ENCODE measurements at places on chromosomes 11 and 22.

- DNase-seq: no peak
These were observed 23.8 kb upstream of the SYN3 start for GRCh38 chr22:33081686-33082590.

GRCh38 chr11:65456418-65456817, 33.8 kb downstream of the NEAT1 start:
- DNase-seq: no peak

- DNase-seq: no peak
These were observed 300.5 kb downstream of the MIAT start for GRCh38 chr22:26957897-26958296.

GRCh38 chr11:118877487-118878162, 6.1 kb upstream of the CXCR5 start:
- no peak for DNase-seq

DNA sequence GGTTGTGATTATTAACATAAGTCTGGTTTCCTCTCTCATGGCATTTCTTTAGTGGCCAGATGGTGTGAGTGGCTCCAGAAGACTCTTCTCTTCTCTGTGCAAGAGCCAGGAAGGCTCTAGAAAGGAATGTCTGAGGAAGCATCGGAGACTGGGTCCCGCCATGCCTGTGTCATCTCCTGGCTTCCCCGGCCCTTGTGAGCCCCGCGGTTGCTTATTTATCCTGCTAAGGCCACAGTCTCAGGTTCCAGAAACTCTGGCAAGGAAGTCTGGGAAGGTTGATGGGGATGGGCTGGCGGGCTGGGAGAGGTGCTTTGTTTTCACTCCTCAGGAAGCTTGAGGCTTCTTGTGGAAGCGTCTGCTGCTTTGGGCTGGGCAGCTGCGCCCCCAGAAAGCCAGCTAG, 18.9 kb downstream of the BCR start:
- no peak for DNase-seq

- DNase-seq: no peak
These were observed 19.9 kb upstream of the CD81 start for GRCh38 chr11:2357246-2357645.

- DNase-seq: no peak
These were observed 1.9 kb upstream of the SSTR3 start for GRCh38 chr22:37213941-37214730.

DNA sequence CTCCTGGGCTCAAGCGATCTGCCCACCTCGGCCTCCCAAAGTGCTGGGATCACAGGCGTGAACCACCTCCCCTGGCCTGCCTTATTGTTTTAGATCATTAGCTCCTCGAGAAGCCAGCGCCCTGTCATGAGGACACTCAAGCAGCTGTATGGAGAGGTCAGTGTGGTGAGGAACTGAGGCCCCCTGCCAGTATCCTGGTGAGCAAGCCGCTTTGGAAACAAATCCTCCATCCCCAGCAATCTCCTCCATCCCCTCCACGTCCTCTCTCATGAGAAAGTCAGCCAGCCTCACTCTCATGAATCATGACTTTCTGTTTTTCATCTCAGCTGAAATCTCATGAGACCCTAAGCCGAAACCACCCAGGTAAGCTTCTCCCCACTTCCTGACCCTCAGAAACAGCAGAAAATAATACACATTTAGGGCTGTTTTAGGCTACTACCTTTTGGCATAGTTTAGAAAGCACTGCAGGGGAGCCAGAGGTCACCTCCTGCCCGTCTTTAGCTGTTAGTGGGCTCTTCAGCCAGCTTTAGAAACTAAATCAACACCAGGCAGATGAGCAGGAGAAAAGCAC, 56.0 kb downstream of the CTTN start:
- no peak for DNase-seq

DNA sequence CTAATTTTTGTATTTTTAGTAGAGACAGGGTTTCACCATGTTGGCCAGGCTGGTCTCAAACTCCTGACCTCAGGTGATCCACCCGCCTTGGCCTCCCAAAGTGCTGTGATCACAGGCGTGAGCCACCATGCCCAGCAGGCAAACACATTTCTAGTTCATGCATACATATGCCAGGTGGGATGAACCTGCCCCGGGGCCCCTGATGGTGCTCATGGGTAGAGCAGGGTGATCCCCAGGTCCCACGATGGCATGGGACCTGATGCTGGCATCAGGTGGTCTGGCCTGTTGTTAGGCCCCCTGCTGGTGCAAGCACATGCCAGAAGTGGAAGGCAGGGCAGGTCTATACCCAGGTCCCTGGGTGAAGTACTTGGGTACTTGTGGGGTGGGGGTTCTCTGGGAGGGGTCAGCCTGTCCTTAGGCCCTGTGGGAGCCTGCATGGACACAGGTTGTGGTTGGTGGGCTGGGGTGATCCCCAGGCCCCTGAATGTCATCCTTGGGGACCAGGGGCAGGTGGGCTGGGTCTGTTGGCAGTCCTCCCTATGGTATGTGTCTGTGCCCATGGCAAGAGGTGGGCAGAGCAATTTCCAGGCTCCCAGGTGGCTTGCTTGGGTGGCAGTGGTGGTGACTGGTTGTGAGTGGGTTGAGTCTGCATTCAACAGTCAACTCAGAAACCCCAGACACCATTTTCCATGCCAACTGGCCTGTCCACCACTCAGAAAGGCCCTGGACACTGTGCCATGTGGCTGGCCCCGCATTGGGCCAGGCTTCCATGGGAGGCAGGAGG, 9.6 kb upstream of the RGL4 start:
- no peak for DNase-seq

DNA sequence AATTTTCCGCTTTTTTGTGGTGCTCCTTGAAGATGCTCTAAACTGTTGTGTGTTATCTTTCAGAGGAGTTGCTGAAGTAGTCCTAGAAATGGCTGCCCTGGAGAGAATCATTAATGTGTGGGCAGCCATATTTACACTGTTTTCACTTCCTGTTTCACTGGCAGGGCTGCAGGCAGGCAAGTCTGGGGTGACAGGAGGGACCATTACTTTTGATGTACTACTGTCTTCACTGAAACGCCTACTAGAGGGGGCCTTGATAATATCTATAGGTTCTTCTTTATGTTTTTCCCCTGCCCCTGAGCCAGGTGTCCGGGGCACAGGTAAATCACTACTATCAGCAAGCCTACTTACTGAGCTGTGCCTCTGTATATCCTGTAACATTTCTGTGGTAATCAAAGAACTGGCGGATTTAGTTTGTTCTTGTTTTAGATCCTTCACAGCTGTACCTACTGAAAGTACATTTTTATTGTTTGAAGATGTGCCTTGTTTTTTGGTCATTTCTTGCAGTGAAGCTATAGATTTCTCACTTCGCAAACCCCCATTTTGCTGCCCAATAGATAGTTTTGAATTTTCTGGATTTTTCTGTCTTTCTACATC, 39.7 kb downstream of the ACAT1 start:
- no peak for DNase-seq

DNA sequence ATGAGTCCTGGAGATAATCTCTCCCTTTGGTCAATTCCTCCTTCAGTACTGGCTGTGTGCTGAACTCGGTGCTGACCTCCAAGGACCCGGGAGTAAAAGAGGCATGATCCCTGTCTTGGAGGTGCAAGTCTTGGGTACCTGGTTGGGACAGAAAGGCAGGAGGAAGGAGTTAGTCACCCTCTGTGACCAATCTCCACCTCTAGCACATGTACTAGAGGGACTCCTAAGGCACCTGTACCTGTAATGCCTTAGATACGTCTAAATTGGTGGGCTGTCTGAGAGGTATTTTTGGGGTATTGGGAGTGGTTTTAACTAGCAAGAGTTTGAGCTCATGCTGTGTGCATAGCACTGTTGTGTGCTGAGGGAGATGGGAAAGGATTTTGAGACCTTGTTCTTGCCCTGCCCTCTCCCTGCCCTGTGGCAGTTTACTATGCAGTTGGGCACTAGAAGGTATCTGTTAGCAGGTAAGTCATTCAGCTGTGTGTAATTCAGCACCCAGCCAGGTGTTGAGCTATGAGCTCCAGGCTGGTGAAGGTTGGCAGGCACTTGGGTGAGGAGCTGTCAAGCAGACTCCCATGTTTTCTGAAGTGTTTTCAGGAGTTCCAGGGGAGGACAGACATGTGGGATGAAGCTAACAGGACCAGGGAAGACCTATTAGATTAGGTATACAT, 2.5 kb downstream of the PANX1 start:
- DNase-seq: no peak

- DNase-seq: no peak
These were observed 82.0 kb downstream of the SIK3 start for GRCh38 chr11:117016246-117016645.

GRCh38 chr11:69962152-69962551, 116.0 kb upstream of the ANO1 start:
- DNase-seq: no peak

- DNase-seq: no peak
These were observed 18.1 kb upstream of the ACR start for GRCh38 chr22:50719814-50720300.

DNA sequence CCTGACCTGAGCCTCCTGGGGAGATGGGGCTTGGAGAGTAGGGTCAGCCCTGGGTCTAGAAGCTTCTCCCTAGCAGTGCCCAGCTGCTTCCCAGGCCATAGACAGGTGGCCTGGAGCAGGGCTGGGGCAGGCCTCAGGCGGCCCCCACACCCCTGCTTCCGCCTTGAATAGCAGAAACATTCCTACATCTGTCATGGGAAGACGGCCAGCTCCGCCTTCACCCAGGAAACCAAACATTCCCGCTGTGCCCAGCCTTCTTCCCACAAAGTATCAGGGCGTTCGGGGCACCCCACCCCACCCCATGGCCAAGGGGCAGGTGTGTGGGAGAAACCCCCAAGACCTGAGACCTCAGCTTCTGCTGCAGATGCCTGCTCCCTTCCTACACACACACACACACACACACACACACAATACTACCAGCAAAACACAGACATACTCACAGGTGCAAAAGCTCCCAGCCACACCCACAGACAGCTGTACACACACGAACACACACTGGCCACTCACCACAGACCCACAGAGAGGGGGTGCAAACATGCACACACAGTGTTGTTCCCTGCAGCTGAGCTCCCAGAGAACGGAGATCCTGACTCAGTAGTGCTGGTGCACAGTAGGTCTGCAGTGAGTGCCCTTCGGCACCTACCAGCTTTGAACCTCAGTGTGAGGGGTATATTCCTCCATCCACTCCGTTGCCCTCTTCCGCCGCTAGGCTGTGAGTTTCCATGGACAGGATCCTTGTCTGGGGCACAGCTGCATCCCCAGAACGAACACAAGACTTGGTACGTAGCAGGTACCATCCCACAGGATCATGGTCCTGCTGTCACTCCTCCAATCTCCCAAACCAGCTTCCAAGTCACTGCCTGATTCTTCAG, 37.4 kb downstream of the PDGFB start:
- DNase-seq: no peak

DNA sequence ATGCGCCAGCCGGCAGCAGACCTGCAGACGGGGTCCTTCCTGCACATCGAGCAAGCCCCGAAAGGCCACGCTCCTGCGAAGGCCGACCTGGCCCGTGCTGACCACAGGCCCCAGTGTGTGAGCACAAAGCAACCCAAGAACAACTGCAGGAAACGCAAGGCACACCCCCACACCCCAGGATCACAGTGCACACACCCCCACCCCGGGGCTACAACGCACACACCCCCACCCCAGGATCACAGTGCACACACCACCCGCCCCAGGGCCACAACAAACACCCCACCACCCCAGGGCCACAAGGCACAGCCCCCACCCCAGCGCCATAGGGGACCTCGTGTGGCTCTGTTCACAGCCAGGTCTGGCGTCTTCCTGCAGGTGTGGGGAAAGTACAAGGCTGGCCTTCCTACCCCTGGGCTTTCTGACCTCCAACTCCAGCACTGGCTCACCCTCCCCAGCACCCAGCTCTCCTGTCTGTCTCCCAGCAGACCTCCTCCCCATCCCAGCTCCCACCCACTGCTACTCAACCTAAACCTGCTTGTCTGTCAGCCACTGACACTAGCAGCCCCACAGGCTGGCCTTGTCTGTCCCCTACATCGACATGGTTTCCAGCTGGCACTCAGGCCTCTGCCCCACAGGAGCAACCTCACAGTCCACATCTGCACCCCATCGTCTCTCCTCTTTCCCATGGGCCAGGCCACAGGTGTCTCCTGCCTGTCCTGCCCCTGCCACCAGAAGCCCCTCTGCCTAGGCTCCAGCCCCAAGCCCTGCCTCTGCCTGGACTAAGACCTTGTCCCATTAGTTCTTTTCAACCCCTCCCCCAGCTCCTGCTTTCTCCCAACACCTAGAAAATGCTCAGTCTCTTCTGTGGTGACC, 20.5 kb upstream of the EFCAB6 start:
- no peak for DNase-seq

GRCh38 chr11:130874955-130875531, 41.2 kb downstream of the SNX19 start:
- no peak for DNase-seq

- DNase-seq: no peak
These were observed 39.7 kb downstream of the ADAMTS15 start for GRCh38 chr11:130487924-130488815.

DNA sequence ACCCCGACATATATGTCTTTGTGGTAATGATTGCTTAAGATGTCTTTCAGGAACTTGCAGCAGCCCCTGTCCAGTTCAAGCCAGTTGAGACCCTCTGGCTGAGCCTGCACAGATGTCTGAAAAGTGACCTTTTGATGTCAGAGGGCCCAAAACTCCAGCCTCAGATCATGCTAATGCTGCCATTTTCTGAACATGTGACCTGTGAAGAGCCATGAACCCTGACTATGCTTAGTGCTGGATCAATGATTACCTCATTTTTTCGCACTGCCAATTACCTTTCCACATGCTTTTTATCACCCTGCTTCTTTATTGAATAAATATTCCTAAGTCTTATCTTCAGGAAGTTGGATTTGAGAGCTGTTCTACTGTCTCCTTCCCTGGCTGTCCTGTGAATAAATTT, 6.9 kb upstream of the CYP2R1 start:
- DNase-seq: no peak

GRCh38 chr22:30941363-30941740, 27.2 kb downstream of the MORC2 start:
- DNase-seq: no peak

DNA sequence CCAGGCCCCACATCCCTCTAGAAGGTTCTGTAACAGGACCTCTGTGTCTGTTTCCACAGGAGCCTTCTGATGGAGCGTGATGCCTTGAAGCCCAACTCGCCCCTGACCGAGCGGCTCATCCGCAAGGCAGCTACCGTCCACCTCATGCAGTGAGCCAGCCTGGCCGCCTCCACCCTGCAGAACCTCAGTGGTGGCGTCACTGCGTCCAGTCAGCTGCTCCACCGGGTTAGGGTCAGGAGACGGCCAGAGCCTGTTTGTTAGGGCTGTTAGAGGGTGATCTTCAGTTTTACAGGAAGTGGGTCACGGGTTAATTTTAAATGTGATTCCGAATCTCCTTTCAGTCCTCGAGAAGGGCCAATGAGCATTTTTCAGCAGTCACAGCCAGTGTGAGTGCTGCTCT, 3.9 kb upstream of the GTSE1 start:
- no peak for DNase-seq

- DNase-seq: no peak
These were observed 7.8 kb upstream of the RTL6 start for GRCh38 chr22:44505796-44506354.

- DNase-seq: no peak
These were observed 107.2 kb downstream of the SCN3B start for GRCh38 chr11:123547180-123547579.
